ENCODE measurements at places on chromosomes 5 and 9.

- peak; percentile 65 for DNase-seq
These were observed 134.4 kb downstream of the AOPEP start for GRCh38 chr9:94860678-94861588.

DNA sequence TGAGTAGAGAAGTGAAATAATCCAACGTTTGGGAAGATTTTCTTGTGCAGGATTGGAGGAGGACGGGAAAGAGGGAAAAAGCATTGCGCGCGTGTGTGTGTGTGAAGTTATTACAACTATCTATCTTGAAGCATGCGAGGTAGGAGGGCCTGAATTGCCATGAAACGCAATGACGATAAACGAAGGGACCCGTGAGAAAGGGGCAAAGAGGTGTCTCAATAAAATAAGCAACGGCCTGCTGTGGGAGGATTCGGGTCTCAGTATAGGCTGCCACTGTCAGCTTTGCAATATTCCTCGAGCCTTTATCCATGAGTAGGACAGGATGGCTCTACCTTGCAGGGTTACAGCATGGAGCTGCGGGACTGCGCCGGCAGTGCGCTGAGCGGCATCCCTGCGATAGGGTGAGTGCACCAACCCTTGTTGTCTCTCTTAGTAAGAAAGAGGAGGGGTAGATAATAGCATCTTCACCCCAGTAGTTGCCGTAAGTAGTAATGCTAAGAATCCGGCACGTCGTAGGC, 631 bp upstream of the RCL1 start:
- DNase-seq, result no peak

DNA sequence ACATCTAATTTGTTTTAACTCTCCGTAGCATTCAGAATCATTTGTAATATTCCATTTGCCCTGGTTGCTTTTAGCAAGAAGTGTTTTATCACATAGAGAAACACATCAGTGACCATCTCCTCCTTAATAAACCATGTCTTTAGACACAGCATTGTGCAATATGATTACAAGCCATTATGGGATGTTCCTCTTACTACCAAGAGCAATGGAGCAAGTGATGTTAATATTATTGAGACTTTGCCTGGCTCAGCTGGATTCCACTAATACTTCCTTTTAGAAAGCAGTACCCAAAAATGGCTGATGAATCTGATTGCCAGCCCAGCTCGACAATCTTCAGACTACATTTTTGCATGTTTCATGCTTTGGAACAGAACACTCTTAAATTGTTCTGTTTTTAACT, 364.2 kb downstream of the OSTF1 start:
- DNase-seq, result no peak

GRCh38 chr5:152650413-152650812, 245.3 kb upstream of the NMUR2 start:
- DNase-seq, result no peak

- no peak for DNase-seq
These were observed 40.0 kb downstream of the PTGES start for GRCh38 chr9:129712634-129713401.

DNA sequence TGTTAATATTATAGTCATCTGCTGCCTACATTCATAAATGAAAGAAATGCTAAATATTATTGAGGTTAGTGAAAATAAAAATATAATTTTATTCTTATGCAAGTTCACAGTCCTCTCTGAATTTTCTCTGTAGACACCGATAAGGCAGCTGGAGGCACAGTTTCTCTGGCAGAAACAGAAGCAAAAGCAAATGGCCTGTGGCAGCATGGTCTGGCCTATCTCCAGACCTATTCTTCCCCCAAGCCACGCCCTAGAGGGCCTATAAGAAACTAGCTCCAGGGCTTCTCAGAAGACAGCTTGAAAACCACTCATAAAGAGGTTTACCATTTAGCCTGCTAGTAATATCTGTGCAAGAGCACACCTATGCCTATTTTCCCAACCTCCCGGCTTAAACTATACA, 28.4 kb downstream of the MRPS27 start:
- DNase-seq, result no peak

GRCh38 chr9:14423815-14424261, 109.9 kb upstream of the NFIB start:
- no peak for DNase-seq

GRCh38 chr5:89105836-89106235, 222.9 kb upstream of the MEF2C start:
- no peak for DNase-seq

DNA sequence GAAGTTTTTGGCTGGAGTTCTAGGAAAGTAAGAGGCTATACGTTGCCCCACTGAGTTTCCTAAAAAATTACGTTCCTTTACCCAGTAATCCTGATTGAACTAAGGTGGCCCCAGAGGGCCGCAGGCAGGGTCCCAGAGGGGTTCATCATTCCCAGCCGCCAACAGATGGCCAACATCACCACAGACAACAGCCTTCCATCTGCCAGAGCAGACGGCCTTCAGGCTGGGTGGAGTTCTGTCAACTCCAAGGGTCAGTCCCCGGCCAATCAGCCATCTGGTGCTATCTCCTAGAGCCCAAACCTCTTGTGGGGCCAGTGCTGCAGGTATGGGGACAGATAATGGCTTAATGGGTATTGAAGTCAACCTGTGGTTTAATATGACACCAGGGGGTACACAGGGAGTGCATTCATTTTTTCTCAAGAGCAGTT, 30.4 kb downstream of the TBC1D2 start:
- DNase-seq, result no peak
